ENCODE measurements at places on chromosomes 2 and 18.

GRCh38 chr2:186069676-186070075, 331.1 kb downstream of the FSIP2 start:
- no peak for DNase-seq

DNA sequence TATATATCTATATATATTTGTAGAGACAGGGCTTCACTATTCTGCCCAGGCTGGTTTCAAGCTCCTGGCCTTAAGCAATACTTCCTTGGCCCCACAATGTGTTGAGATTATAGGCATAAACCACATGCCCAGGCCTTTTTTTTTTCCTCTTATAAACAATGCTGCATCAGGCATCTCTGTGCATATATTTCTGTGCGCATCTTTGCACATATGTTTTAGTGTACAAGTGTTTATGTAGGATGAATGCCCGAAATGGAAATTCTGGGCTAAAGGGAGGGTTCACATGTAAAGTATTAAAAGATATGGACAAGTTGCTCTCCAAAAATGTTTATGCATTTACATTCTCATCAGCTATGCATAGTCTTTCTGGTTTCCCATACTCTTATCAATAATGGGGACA, 183.2 kb upstream of the SPRED2 start:
- DNase-seq: no peak

DNA sequence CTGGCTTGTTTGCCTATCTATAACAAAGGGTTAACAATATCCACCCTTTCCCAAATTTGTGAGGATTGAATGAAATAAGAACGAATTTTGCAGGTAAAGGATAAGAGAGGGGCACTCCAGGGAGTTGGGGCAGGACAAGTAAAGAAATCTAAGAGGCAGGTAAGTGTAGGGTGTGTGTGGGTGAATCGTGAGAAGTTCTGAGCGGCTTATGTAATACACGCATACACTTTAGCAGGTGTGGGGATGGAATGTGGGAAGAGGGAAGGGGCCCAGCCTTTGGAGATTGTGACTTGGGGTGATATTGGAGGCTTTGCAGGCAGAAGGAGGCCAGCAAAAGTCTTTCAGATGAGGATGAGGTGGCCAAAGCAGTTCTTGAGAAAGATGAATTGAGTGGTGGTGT, 83.2 kb upstream of the AQP4 start:
- no peak for DNase-seq

GRCh38 chr2:2641541-2642410, 310.7 kb upstream of the MYT1L start:
- no peak for DNase-seq

DNA sequence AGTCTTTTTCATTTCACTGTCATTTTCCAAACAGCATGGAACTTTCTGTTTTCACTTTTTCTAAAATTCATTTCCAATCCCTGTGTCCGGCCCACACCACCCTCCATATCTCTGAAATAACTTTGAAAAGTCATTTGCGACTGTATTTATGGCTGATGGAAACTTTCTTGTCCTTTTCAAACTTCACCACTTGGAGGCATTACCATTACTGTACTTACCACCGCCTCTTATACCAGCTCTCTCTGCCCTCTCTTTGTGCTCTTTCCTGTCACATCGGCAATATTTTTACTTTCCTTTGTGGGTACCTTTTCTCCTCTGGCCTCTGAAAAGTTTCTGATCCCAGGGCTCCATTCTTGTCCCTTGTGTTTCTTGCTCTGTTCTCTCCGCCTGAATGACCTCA, 39.5 kb upstream of the IL1RL1 start:
- DNase-seq: no peak

DNA sequence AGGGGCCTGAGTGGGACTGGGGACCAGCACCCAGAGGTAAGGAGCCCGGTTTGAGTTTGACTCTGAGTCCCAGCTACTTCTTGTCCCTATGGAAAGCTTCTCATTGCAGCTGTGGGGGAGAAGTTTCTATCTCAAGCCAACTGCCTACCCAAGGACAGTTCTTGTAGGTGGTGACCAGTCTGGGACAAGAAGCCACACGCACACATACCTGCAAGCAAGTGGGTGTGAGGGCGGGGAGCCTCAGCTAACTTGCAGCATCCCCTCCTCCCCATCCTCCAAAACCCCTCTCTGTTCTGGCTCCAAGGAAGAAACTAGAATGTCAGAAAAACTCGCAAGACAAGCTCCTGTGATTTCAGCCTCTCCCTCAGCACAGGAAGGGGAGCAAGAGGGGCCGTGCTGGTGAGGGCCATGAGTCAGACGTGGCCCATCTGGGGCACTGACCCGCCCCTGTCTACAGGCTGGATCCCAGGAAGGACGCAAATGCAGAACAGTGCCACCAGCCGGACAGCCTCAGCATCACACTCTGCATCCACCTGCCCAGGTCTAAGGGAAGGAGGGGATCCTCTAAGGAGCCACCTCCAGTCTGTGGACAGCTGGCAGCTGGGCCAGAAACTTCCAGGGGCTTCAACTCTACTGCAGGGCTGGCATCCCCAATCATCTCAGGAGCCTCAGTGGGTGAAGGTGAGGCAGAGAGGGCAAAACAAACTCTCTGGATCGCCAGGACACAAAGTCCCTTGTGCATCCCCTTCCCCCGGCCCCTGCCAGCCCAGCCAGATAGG, 103.4 kb downstream of the TNS1 start:
- DNase-seq: peak; percentile 37

- DNase-seq: no peak
Observed at GRCh38 chr18:32815881-32816280, 43.1 kb upstream of the KLHL14 start.

- no peak for DNase-seq
Observed at GRCh38 chr2:236794176-236794957, 224.7 kb downstream of the ACKR3 start.
